Activated T-cell treated with anti-CD3 and anti-CD28 coated beads, Interleukin-2, amount 50 U/mL, for 72 hours (primary cell): ENCODE measurements at places on chromosomes 5 and 9. TPM values are rescaled to one million over a fixed set of nuclear protein-coding genes. Genes with fewer than 3 reads are reported as not detected.

Gene KCNN2
- total RNA-seq, result not detected

- peaks cover 12% of the 10 kb centered on the region for H3K27me3 ChIP-seq
- H3K4me3 ChIP-seq, result no peak overlapping the region
- peaks cover 6% of the 10 kb centered on the region for H3K36me3 ChIP-seq
- H3K27ac ChIP-seq, result no peak overlapping the region
- no peak for DNase-seq
Measured at GRCh38 chr5:180074462-180074861, 2.9 kb upstream of the RNF130 start.

DNA sequence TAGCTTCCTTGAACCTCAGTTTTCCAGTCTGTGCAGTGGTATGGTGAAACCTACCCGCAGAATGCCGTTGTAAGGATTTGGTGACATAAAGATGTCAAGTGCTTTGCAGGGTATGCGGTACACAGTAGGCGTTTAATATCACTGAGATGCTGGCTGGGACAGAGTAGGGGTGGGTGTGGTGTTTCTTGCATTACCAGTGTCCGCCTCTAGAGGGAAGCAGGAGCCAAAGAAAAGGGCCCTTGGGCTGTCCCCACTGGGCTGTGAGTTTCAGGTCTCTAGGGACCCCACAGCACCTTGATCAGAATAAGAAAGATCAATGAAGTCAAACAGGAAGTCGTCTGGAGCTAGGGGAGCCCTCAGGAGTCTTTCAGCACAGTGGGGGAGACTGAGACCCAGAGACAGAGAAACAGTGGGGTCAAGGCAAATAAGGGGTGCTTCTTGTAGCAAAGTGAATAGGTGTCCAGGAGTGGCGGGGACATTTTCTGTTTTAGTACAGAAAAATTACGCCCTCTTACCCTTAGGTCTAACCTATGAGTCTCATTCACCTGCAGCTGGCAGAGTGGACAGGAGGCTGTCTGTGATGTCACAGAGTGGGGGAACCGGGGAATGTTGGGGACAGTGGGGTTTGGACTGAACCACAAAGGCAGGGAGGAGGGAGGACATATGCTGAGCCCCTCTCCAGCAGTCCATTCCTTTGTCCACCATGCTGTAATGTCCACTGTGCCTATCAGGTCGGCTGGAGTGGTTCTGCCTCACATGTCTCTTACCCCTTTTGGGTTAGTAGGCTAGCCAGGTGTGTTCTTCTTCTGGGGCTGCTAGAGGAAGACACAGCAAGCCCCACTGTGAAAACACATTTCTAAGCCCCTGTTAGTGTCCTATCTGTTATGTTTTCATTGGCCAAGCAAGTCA is 4.7 kb upstream of the TEX53 start:
- H3K4me1 ChIP-seq, result peaks cover 13% of the 10 kb centered on the region
- H3K36me3 ChIP-seq, result no peaks in the 10 kb centered on the region

GRCh38 chr9:80233906-80234305 is 662.1 kb downstream of the TLE4 start:
- H3K4me3 ChIP-seq, result no peak overlapping the region
- DNase-seq, result no peak
- no peaks in the 10 kb centered on the region for H3K36me3 ChIP-seq
- H3K4me1 ChIP-seq, result no peaks in the 10 kb centered on the region
- no peaks in the 10 kb centered on the region for H3K27me3 ChIP-seq
- H3K27ac ChIP-seq, result peak overlapping the region; percentile 7

- no peaks in the 10 kb centered on the region for H3K36me3 ChIP-seq
- H3K27me3 ChIP-seq, result no peaks in the 10 kb centered on the region
- no peak for DNase-seq
- no peak overlapping the region for H3K4me3 ChIP-seq
- H3K4me1 ChIP-seq, result no peaks in the 10 kb centered on the region
- no peak overlapping the region for H3K27ac ChIP-seq
Measured at GRCh38 chr5:24525414-24525813, 119.4 kb downstream of the CDH10 start.

Gene SH3TC2
- not detected for total RNA-seq

Gene CCL27
- total RNA-seq, result 1.4 TPM

GRCh38 chr9:33166231-33167083 is 679 bp downstream of the B4GALT1 start:
- no peak for DNase-seq
- H3K27me3 ChIP-seq, result no peaks in the 10 kb centered on the region
- H3K27ac ChIP-seq, result peak overlapping the region; percentile 99
- H3K36me3 ChIP-seq, result peaks cover 6% of the 10 kb centered on the region

Gene FST
- 2.5 TPM for total RNA-seq

DNA sequence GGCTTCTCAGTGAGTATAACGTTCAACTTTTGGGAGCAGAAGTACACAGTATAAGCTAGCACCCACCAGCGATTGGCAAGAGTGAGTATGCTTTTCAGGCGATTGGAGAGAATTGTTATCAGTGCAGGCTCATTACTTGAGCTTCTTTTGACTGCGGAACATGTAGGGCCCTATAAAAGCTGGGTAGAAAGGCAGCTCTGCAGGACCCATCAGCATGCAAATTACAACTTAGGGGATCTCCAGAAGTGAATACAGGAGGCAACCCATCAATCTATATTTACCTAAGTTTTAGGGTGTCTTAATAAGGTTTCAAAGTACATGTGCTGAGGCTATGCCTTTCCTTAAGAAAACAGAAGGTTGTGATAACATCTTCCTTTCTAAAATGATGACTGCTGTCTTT is 225.0 kb downstream of the MLLT3 start:
- peaks cover 3% of the 10 kb centered on the region for H3K36me3 ChIP-seq
- no peak overlapping the region for H3K27ac ChIP-seq
- H3K27me3 ChIP-seq, result no peaks in the 10 kb centered on the region
- no peak for DNase-seq

Gene BAAT
- total RNA-seq, result 0.24 TPM

Gene CAPSL
- total RNA-seq, result 2.3 TPM

GRCh38 chr9:134683714-134684374 is 42.2 kb downstream of the COL5A1 start:
- H3K27ac ChIP-seq, result no peak overlapping the region
- H3K27me3 ChIP-seq, result no peaks in the 10 kb centered on the region
- no peak for DNase-seq
- no peaks in the 10 kb centered on the region for H3K36me3 ChIP-seq

GRCh38 chr5:99076723-99077640 is 148.2 kb upstream of the CHD1 start:
- no peaks in the 10 kb centered on the region for H3K36me3 ChIP-seq
- H3K4me1 ChIP-seq, result peaks cover 6% of the 10 kb centered on the region
- H3K27ac ChIP-seq, result peak overlapping the region; percentile 35
- H3K27me3 ChIP-seq, result no peaks in the 10 kb centered on the region

Gene PCDHA2
- not detected for total RNA-seq

Gene SLC6A19
- total RNA-seq, result not detected

DNA sequence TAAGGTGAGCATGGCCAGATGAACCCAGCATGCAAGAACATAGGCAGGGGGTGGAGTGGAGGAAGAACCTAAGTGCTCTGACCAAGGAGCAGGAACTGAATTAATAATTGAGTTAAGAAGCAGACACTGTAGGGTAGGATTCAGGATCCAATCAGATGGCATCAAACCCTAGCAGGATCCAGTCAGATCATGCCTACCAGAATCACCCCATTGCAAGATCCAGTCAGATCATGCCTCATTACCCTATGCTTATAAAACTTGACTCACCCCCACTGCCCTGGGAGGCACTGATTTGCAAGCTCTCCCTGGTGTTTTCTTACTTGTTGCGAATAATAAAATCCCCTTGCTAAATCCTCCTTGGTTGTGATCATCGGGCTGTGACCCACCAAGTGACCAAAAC is 19.7 kb downstream of the TUSC1 start:
- H3K27me3 ChIP-seq, result no peaks in the 10 kb centered on the region
- H3K4me3 ChIP-seq, result no peak overlapping the region
- H3K36me3 ChIP-seq, result no peaks in the 10 kb centered on the region
- no peaks in the 10 kb centered on the region for H3K4me1 ChIP-seq
- no peak overlapping the region for H3K27ac ChIP-seq
- no peak for DNase-seq

GRCh38 chr5:56457887-56458812 is 225.0 kb upstream of the ANKRD55 start:
- no peak for DNase-seq
- no peaks in the 10 kb centered on the region for H3K36me3 ChIP-seq
- H3K27me3 ChIP-seq, result no peaks in the 10 kb centered on the region
- peaks cover 4% of the 10 kb centered on the region for H3K4me1 ChIP-seq

- no peak for DNase-seq
- no peak overlapping the region for H3K4me3 ChIP-seq
- H3K27me3 ChIP-seq, result peaks cover 36% of the 10 kb centered on the region
Measured at GRCh38 chr5:124663101-124663506, 83.3 kb downstream of the ZNF608 start.

DNA sequence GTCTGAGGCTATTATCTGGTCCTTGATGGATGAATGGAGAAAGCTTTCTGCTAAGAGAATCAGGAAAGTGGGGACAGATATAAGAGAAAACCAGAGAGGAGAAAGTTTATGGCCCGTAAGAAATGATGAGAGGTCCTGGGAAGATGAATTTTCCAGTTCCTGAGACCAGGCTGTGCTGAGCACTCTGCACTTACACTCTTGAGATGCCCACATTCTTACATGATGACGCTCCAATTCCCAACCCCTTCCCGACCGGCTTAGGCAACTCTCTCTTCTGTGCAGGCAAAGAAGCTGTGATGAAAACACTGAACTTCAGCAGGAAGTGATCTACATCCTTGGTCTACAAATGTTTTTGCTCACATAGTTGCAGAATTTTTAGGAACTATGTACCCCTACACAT is 417.0 kb downstream of the ARHGEF28 start:
- H3K4me3 ChIP-seq, result no peak overlapping the region
- no peak for DNase-seq
- no peak overlapping the region for H3K27ac ChIP-seq
- H3K4me1 ChIP-seq, result no peaks in the 10 kb centered on the region

Gene DDX4
- total RNA-seq, result 1.0 TPM

GRCh38 chr5:138960145-138960692 is 85.1 kb upstream of the LRRTM2 start:
- H3K4me1 ChIP-seq, result no peaks in the 10 kb centered on the region
- no peak for DNase-seq
- no peak overlapping the region for H3K27ac ChIP-seq
- H3K4me3 ChIP-seq, result no peak overlapping the region

- H3K27ac ChIP-seq, result no peak overlapping the region
- DNase-seq, result no peak
- peak overlapping the region; percentile 12 for H3K4me3 ChIP-seq
- H3K36me3 ChIP-seq, result no peaks in the 10 kb centered on the region
Measured at GRCh38 chr9:127278372-127278771, 13.8 kb downstream of the GARNL3 start.

DNA sequence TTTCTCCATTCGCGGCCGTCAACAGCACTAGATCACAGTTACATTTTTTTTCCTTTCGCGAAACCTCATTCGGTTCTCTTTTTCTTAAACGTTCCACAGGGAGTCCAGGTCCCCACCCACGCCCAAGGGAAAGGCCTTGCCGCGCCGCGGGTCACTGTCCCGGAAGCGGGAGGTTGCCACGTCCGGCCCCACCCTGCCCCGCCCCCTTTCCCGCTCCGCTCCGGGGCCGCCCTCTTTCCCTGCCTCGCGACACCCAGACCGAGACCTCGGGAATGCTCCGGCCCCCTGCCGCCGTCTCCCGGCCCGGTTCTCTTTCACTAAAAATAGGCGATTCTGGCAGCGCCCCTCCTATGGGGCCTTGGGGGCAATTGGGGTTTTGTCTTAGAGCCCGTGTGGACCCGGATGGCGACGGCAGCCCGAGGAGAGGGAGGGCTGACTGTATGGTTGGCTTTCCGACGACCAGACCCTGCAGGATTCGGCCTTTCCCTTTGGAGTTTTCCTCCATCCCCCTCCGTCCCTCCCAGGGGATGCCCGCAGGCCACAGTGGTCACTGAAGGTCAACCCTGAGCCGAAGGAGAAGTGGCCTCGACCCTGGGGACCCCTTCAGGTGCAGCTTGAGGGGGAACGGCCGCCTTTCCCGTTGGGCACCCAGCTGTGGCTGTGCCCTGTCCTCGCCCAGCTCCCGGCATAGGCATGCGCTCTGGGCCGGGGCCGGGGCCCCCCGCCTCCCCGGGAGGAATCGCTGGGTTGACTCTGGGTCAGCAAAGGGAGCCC is 2.8 kb upstream of the RACK1 start:
- peak overlapping the region; percentile 98 for H3K27ac ChIP-seq
- DNase-seq, result peak; percentile 90
- peaks cover 67% of the 10 kb centered on the region for H3K4me1 ChIP-seq
- peaks cover 29% of the 10 kb centered on the region for H3K36me3 ChIP-seq
- H3K27me3 ChIP-seq, result no peaks in the 10 kb centered on the region

Gene SPATA9
- total RNA-seq, result not detected

- H3K36me3 ChIP-seq, result no peaks in the 10 kb centered on the region
- DNase-seq, result no peak
- no peaks in the 10 kb centered on the region for H3K27me3 ChIP-seq
- H3K4me1 ChIP-seq, result peaks cover 4% of the 10 kb centered on the region
- H3K4me3 ChIP-seq, result no peak overlapping the region
Measured at GRCh38 chr9:136091582-136092352, 3.3 kb downstream of the NACC2 start.

Gene TMC1
- total RNA-seq, result not detected

GRCh38 chr9:81372628-81373191 is 316.6 kb downstream of the TLE1 start:
- no peaks in the 10 kb centered on the region for H3K4me1 ChIP-seq
- no peak overlapping the region for H3K4me3 ChIP-seq
- H3K27ac ChIP-seq, result no peak overlapping the region

GRCh38 chr5:140513124-140513523 is 34.3 kb upstream of the EIF4EBP3 start:
- no peaks in the 10 kb centered on the region for H3K4me1 ChIP-seq
- no peak for DNase-seq
- H3K4me3 ChIP-seq, result no peak overlapping the region
- H3K27me3 ChIP-seq, result no peaks in the 10 kb centered on the region
- H3K36me3 ChIP-seq, result peaks cover 6% of the 10 kb centered on the region

GRCh38 chr9:112786829-112787520 is 36.4 kb downstream of the SNX30 start:
- no peaks in the 10 kb centered on the region for H3K36me3 ChIP-seq
- H3K4me1 ChIP-seq, result peaks cover 20% of the 10 kb centered on the region
- H3K4me3 ChIP-seq, result no peak overlapping the region
- H3K27ac ChIP-seq, result peak overlapping the region; percentile 58
- H3K27me3 ChIP-seq, result no peaks in the 10 kb centered on the region
- no peak for DNase-seq

Gene GARIN3
- total RNA-seq, result 0.39 TPM

GRCh38 chr9:27572918-27573633 is at the start of gene C9orf72:
C9orf72 (minus strand) TSS chr9:27573481; CDS start chr9:27567120, 6,361 bp downstream.
- H3K27ac ChIP-seq, result peak within 1 kb of the TSS; percentile 100
- no peaks in the 10 kb centered on the region for H3K27me3 ChIP-seq
- H3K36me3 ChIP-seq, result peaks cover 12% of the 10 kb centered on the region
- H3K4me3 ChIP-seq, result peak within 1 kb of the TSS; percentile 95

GRCh38 chr9:135363596-135363995 is 116.0 kb upstream of the PPP1R26 start:
- no peaks in the 10 kb centered on the region for H3K4me1 ChIP-seq
- no peaks in the 10 kb centered on the region for H3K36me3 ChIP-seq
- DNase-seq, result no peak
- H3K27me3 ChIP-seq, result no peaks in the 10 kb centered on the region
- H3K4me3 ChIP-seq, result no peak overlapping the region

Gene MLLT3
- total RNA-seq, result 47.5 TPM

Gene POU5F2
- 0.93 TPM for total RNA-seq
